ENCODE measurements at places on chromosomes 12 and 14.

DNA sequence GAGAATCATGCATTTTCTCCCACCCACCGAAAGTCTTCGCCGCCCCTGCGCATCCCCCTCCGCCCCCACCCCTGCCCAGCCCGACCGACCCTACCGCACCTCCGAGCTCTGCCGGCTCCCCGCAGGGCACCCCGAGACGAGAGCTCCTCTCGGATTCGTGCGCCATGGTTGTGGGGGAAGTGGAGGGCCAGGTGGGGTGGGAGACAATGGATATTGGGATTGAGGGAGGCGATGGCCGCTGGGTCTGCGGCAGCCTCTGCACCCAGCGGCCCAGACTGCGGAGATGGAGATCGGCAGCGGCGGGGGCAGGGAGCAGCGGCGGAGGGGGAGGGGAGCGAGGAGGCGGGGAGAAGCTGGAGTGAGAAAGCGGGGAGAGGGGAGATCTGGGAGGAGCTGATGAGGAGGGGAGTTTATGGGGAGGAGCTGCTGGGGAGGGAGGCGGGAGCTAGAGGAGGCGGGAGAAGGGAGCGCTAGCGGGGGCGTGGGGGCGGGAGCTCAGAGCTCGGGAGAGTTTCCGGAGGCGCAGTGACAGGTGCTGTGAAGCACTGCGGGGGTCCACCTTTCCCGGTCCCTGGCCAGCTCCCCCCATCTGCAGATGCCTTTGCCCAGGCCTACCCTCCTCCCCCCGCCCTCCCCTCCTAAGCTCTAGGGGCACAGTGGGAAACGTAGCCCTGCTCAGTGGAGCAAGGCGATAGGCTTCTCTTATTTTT, at the start of gene SALL2:
Gene SALL2 (minus strand): TSS at position 385 of the 710 bp plus-strand sequence. CDS start 219 bp downstream, at position 166.
- DNase-seq, result peak; percentile 53

- DNase-seq, result peak; percentile 43
Measured at GRCh38 chr14:51653079-51653774, 1.5 kb downstream of the FRMD6 start.

DNA sequence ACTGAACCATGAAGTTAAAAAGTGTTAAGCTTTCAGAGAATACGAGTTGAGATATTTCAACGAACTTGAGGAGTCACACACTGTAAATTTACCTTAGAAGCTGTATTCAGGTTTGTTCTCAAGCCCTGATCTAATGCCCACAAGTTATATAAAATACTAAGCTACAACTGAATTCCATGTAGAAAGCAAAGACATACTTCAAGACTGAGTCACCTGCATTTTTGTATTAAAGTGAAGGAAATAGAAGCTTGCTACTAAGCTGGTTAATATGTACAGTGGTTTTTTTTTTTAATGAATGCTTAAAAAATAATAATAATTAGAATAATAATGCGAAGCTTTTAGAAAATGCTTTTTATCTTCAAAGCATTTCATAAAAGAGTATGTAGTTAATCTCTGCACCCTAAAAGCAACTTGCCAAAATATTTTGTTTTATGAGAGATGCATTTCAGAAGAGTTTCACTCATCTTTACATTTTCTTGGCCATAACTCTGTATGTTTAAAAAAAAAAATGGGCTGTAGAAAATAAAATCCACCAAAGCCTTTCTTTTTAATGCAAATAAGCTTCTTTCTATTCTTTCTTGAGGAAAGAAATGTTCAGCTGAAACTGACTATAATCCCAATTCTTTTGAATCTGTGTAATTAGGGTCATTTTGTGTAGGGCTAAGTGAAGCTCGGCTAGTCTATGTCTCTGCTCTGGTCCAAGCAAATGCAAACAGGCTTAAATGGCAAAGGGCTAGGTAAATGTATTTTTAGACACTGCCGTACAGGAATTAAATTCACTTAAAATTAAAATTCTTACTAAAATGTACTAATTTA, 1047.5 kb upstream of the FLRT2 start:
- no peak for DNase-seq

DNA sequence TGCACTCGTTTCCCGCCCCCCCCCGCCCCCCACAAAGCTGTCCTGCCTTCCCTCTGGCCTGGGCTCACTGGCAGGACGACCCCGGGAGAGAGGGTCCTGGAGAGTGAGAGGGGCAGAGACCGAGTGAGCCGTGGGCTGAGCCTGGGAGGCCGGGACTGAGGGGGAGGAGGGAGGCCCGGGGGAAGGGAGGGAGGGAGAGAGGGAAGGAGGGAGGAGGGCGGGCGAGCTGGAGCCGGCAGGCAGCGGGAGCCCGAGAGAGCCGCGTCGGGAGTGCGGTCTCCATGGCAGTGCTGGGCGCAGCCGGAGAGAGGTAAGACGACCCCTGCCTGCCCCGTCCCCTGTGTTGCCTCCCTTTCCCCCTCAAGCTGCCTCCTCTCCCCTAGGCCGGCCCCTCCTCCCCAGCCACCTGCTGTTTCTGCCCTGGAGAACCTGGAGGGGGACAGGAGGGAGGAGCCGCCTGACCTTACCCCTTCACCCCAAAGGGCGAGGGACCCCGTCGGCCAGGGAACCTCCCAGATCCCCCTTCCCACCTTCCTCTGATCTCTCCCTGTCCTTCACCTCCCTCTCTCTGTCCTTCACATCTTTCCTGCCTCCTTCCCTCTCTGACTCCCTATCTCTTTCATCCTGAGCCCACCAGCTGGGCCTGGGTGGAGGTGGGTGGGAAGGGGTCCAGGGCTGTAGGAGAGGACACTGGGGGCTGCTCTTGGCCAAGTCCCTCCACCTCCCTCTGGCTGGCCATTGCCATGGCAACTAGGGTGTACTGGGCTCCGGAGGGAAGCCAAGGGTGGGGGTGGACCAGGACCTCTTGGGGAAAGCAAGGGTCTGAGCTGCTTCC, at the start of gene GPR162:
Gene GPR162 (plus strand): TSS at position 231 of the 835 bp plus-strand sequence. CDS start 2,078 bp downstream, outside the sequence.
- DNase-seq, result no peak

- DNase-seq, result no peak
Measured at GRCh38 chr12:78388461-78388860, 476.1 kb upstream of the SYT1 start.

GRCh38 chr12:19778797-19779196, 339.5 kb downstream of the AEBP2 start:
- DNase-seq, result no peak

- DNase-seq, result no peak
Measured at GRCh38 chr12:117328556-117329100, 32.8 kb downstream of the NOS1 start.

- DNase-seq, result no peak
Measured at GRCh38 chr12:79238246-79238645, 373.7 kb downstream of the SYT1 start.

DNA sequence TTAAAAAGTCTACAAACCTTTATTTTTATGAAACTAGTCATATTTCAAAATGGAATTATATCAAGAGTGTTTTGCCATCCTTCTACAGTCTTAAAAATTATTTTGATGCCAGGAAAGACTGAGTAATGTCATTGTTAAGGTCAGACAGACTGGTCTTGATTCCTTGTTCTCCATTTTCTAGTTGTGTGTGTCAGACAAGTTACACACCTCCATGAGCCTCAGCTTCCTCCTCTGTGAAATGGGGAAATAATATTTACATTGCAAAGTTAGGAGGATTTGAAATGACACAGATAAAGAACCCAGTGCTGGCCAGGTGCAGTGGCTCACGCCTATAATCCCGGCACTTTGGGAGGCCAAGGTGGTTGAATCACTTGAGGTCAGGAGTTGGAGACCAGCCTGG, 47.4 kb upstream of the ELK3 start:
- no peak for DNase-seq

DNA sequence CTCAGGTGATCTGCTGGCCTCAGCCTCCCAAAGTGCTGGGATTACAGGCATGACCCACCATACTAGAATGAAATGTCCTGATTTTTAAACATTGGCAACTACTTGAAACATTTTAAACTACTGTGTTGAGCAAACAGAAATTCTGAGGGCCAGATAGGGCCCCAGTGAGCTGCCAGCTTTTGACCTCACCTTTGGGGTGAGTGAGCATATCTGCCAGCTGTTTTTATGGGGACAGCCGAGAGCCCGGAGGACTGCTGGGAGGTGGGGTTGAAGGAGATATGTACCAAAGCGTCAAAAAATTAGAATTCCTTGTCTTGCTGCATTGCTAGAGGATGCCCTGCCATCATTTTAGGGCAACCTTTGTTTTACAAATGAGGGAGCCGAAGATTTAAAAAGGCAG, 2.7 kb downstream of the GSTZ1 start:
- DNase-seq, result no peak

GRCh38 chr12:58248599-58248998, 307.2 kb downstream of the ATP23 start:
- DNase-seq, result no peak

- no peak for DNase-seq
Measured at GRCh38 chr12:12333407-12334366, 16.4 kb downstream of the MANSC1 start.

- DNase-seq, result no peak
Measured at GRCh38 chr14:100381395-100382105, 58.4 kb downstream of the SLC25A47 start.

DNA sequence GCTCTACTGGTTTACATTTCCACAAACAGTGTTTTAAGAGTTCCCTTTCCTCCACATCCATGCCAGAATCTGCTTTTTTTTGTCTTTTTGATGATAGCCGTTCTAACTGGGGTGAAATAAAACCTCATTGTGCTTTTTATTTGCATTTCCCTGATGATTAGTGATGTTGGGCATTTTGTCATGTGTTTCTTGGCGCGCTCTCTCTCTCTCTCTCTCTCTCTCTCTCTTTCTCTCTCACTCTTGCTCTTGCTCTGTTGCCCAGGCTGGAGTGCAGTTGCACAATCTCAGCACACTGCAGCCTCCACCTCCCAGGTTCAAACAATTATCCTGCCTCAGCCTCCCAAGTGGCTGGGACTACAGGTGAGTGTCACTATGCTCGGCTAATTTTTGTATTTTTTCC, 9.6 kb upstream of the MIS18BP1 start:
- no peak for DNase-seq

- DNase-seq, result no peak
Measured at GRCh38 chr12:122813310-122813713, 21.9 kb upstream of the HIP1R start.

DNA sequence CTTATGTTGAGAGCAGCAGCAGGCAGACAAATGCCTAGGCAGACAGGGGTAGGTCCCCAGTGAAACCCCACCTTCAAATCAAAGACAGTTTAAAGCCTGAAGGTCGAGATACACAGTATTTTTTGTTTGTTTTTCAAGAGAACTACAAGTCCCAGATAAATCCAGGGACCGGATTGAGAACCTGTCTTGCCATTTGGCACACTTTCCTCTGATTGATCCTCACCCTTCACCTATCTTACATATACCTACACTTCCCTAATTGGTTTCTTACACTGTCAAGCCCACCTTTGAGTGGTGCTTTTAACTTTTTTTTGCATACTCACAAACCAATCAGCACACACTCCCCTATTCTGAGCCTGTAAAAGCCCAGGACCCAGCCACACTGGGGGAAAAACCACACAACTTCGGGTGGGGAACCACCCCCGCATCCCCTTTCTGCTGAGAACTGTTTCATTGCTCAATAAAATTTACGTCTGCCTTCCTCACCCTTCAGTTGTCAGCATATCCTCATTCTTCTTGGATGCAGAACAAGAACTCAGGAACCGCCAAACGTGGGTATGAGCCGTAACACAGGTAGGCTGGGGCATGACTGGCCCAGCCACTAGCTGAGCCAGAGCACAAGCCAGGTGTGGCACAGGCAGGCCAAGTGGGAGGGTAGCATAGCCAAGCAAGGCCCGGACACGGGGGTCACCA, 11.1 kb downstream of the DICER1 start:
- DNase-seq, result no peak

GRCh38 chr12:76310110-76310509, 38.1 kb downstream of the BBS10 start:
- DNase-seq, result no peak

DNA sequence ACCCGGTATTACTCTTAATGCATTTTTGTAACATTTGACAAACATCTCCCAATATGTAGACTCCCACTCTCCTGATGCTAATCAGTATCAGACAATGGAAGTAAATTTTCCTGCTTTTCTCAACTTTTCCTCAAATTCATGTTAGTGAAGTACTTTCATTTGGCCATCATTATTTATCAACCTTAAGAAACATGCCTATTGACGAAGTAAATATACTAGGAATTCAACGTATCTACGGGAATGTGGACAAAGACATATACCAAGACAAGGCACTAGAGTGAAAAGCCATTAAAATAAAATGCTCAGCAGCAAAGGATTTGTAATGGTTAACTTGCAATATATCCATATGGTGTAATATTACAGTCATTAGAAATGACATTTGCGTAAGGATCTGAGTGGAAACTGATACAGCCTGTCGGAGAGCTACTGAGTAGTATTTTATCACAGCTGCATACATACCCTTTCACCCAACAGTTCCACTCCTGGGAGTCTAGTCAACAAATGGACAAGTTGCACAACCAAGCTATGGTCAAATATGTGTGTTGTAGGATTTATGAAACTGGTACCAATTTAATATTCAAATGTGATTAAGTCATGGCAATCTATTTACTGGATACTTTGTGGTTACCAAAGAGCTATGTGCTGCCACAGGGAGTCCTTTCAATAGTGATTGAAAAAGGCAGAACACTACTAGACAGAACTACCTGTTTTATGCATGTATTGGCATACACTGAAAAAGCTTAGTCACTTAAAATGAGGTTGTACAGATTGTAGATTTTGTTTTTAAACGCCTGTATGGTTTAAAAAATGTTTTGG, 26.5 kb downstream of the NUDT4 start:
- DNase-seq, result no peak

DNA sequence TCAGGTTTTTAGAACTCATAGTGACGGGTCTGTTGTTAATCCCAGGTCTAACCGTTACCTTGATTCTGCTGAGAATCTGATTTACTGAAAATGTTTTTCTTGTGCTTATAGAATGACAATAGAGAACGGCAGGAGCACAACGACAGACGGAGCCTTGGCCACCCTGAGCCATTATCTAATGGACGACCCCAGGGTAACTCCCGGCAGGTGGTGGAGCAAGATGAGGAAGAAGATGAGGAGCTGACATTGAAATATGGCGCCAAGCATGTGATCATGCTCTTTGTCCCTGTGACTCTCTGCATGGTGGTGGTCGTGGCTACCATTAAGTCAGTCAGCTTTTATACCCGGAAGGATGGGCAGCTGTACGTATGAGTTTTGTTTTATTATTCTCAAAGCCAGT, 34.4 kb downstream of the PSEN1 start:
- no peak for DNase-seq

- DNase-seq, result no peak
Measured at GRCh38 chr14:52069307-52070050, 620 bp upstream of the NID2 start.

- no peak for DNase-seq
Measured at GRCh38 chr12:5900533-5901205, 44.4 kb downstream of the ANO2 start.

DNA sequence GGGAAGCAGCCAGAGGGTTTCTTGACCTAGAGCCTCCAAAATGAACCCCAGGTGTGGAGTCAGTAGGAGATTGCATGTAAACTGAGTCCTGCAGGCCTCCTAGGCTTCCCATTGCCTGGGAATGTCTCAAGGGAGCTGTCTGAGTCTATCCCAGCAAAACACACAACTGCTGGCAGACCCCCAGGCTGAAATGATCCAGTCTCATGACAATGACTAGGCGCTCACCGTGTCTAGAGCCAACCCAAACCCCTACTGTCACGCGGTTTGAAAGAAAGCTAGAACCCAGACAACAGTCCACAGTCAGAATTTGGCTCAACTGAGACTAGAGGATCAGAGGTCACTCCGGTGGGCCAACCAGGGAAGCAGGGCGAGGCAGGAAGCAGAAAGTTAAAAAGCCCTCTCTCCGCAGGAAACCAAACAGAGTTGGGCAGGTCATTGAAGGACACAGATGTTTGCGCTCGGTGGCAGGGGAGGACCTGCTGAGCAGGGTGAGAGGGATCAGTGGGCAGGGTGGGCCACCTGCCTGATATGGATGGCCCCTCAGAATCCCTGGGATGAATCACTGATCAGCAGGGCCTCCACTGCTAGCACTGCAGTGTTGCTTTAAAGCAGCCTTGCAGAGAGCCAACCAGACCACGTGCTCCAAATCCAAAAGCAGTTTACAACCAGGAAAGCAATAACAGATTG, 23.8 kb downstream of the ACTN1 start:
- DNase-seq, result no peak

Measured in activated CD4-positive, alpha-beta T cell treated with anti-CD3 and anti-CD28 coated beads, Interleukin-2, Interleukin-6, amounts not matched to agents 100 ng/mL and 50 ng/mL, durations not matched to agents 16 hours and 8 hours (primary cell).